ENCODE measurements at places on chromosomes 1 and 21.

GRCh38 chr1:51491166-51491981, 27.7 kb downstream of the EPS15 start:
- no peak for DNase-seq

- no peak for DNase-seq
These were observed 174.9 kb downstream of the DPYD start for GRCh38 chr1:97745912-97746311.

- DNase-seq = no peak
These were observed 149.5 kb upstream of the HP1BP3 start for GRCh38 chr1:20936621-20937020.

GRCh38 chr1:1091344-1092148, 17.4 kb upstream of the RNF223 start:
- DNase-seq = peak; percentile 21

GRCh38 chr1:96722958-96723357, 1.4 kb downstream of the PTBP2 start:
- no peak for DNase-seq

GRCh38 chr21:43867948-43868347, 2.9 kb downstream of the AGPAT3 start:
- DNase-seq = no peak

DNA sequence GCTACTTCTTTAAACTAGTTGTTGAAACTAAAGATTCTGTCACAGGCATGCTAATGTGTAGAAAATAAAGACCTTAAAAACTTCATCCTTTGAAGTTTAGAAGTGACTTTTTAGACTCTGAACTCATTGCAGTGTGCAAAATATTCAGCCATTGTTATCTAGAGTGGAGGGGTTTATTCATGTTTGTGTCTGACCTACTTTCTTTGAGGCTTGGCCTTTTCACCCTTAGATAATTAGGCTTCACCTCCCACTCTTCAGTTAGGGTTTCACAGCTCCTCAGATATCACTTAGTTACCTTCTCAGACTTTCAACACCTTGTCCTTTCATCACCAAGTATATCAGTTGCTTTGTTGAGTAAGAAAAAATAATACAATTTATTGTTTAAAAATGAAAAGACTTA, 75.9 kb downstream of the IVNS1ABP start:
- no peak for DNase-seq

- DNase-seq = no peak
These were observed 9.8 kb upstream of the PLCH2 start for GRCh38 chr1:2466270-2466665.

GRCh38 chr1:83006271-83006670, 992.7 kb downstream of the TTLL7 start:
- DNase-seq = peak; percentile 51

DNA sequence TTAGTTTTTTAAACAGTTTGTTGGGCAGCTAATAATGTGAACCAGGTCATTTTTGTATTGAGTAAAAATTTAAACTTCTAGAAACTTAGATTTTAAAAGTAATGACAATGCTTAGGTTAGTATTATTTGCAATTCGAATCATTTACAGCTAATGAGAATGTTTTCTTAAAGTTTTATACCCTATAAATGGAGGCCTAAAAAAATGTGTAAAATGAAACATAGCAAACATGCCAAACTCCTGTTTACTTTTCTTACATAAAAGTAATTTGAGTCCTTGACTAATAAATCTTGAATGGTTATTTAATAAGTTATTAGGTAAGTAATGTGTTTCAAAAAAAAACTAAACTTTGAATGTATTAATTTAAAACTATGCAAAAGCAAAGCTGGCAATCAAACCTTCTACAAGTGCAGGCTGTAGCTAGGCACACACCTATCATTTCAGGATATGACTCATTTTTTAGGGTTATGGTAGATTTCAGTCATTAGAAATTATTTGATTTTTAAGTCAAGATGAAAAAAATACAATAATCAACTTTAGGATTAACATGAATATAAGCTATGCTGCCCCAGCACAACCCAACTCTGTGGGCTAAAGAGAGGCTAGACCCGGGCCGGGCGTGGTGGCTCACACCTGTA, 41.5 kb downstream of the CLSTN1 start:
- DNase-seq = no peak

DNA sequence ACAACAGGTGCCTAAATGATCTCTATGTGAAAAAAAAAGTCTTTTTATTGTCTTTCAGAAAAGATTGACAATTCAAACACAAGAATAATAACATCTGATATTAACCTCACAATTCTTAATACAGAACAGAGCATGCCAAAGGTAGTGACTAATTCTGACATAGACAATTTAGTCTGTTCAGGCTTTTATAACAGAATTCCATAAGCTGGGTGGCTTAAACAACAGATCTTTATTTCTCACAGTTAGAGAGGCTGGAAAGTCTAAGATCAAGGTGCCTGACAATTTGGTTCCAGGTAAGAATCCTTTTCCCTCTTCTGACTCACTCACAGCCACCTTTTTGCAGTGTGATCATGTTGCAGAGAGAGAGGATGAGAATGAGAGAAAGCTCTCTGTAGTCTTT, 27.0 kb downstream of the DPYD start:
- no peak for DNase-seq

- DNase-seq = no peak
These were observed 197.2 kb downstream of the NFIA start for GRCh38 chr1:61279570-61279969.

- DNase-seq = no peak
These were observed 81.7 kb upstream of the BEND5 start for GRCh38 chr1:48858200-48858920.

- DNase-seq = no peak
These were observed 40.3 kb upstream of the LRRC8B start for GRCh38 chr1:89484092-89485038.

DNA sequence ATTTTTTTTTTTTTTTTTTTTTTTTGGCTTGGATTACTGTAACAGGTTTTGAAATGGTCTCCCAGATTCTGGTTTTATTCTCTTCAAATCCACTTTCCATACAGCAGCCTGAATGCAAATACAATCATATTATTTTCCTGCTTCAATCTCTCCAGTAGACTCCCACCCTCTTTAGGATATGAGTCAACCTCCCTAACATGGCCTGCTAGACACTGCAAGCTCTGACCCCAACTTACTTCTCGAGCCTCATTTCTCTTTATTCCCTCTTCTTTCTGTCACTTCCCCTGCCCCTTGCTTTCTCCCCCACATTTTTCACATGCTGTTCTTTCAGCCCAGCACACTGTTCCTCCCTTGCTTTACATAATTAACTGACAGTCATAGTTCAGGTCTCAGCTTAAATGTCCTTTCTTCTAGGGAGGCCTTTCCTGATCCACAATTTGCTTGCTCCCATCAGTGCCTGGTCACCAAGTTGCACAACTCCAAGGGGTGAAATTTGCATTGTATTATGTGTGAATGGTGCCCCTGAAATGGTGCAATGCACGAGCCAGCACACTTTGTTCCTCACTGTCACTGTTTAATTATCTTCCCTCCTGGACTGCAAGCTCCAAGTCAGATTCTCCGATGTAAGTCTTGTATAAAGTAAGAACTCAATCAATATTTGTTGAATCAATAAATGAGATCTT, 22.1 kb upstream of the IL19 start:
- no peak for DNase-seq

- no peak for DNase-seq
These were observed 626 bp upstream of the HLCS start for GRCh38 chr21:36966821-36967768.

- DNase-seq = peak; percentile 14
These were observed 34.7 kb upstream of the GPR25 start for GRCh38 chr1:200837931-200838571.

GRCh38 chr1:215932558-215932957, 365.5 kb downstream of the KCTD3 start:
- DNase-seq = no peak

- no peak for DNase-seq
These were observed 71.3 kb downstream of the TMEM53 start for GRCh38 chr1:44602634-44603628.

DNA sequence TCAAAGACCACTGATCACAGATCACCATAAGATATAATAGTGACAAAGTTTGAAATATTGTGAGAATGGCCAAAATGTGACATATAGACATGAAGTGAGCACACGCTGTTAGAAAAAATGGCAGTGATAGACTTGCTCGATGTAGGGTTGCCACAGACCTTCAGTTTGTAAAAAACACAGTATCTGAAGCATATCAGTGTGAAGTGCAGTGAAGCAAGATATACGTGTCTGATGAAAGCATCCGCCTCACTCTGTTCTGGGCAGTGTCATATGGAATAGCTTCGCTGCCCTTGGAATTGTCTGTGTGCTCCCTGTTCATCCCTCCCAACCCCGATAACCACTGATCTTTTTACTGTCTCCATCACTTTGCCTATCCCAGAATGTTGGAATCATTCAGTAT, 50.7 kb downstream of the GALNT2 start:
- DNase-seq = no peak
